ENCODE measurements at places on chromosomes 3 and 15.

GRCh38 chr15:37015035-37015434, 85.3 kb downstream of the MEIS2 start:
- DNase-seq = no peak

- DNase-seq = no peak
These were observed 78.8 kb upstream of the TCF12 start for GRCh38 chr15:56839641-56840040.

DNA sequence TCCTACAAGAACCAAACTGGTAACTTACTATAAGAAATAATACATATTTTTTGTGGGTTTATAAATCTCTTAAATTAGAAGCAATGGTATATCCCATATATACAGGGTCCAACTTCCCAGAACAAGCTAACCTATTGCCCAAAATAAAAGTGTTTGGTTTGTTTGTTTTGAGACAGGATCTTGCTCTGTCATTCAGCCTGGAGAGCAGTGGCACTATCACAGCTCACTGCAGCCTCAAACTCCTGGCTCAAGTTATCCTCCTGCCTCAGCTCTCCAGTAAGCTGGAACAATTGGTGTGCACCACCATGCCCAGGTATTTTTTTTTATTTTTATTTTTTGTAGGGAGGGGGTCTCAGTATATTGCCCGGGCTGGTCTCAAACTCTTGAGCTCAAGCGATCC, 135.4 kb downstream of the TFDP2 start:
- DNase-seq = no peak

DNA sequence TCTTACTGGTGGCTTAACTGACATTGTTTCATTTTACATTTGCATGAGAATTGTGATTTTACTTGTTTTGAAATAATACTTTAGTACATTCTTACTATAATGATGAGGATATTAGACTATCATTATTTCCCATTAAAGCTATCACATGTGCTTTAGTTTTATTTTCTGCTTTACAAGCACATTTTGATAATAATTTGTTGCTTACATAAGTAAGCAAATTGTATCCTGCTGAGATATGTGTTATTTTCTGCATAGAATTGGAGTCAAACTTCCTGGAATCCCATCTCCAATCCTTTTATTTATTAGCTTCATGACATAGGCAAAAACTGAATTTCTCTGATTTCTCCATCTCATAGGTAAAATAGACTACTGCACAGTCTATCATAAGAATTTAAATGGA, 847.4 kb downstream of the DIPK2A start:
- DNase-seq = no peak

- no peak for DNase-seq
These were observed 522 bp upstream of the GXYLT2 start for GRCh38 chr3:72887343-72887704.

DNA sequence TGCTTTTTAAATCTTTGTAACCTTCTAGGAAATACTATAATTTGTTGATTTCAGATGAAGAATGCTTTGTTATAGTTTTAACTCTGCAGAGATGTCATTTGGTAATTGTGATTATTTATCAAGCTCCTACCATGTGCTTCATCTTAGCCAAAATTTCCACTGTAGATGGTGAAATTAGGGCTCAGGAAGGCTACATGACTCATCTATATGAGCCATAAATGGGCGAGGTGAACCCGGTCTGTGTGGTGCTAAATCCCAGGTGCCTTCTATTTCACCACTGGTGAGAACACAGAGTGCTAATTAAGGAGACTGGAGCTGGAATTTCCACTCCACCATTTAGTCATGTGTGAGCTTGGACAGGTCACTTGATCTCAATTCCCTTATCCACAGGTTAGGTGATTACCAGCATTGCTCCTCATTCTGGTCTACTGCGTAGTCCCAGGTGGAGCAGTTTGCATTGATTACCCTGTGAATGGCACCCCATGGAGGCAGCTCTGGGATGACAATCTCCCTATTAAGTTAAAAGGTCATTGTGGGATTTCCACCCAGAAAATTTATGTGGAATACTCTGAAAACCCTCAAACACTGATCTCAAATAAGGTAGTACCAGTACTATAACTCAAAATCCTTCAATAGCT, 2.8 kb upstream of the CCR3 start:
- DNase-seq = no peak

All from activated CD4-positive, CD25-positive, alpha-beta regulatory T cell treated with anti-CD3 and anti-CD28 coated beads, Interleukin-2, amount 50 U/mL, for 16 hours (primary cell).